Sigmoid colon (tissue), 7 donors: ENCODE measurements at places on chromosomes 11 and 22. TPM values are rescaled to one million over a fixed set of nuclear protein-coding genes. Genes with fewer than 3 reads are reported as not detected.

Gene GAL3ST3
- total RNA-seq: not detected

Gene PNPLA3
- total RNA-seq: not detected

Gene DKK3
- total RNA-seq: 84.7 TPM

Gene WNT7B
- not detected for total RNA-seq

Gene FDX1
- 12.5 TPM for total RNA-seq
